PC-9 (cell line): ENCODE measurements at places on chromosomes 5 and 9.

GRCh38 chr9:33908749-33909148 lies 91.8 kb downstream of the UBE2R2 start:
- DNase-seq = no peak
- H3K4me1 ChIP-seq = no peaks in the 10 kb centered on the region
- no peak overlapping the region for H3K27ac ChIP-seq

DNA sequence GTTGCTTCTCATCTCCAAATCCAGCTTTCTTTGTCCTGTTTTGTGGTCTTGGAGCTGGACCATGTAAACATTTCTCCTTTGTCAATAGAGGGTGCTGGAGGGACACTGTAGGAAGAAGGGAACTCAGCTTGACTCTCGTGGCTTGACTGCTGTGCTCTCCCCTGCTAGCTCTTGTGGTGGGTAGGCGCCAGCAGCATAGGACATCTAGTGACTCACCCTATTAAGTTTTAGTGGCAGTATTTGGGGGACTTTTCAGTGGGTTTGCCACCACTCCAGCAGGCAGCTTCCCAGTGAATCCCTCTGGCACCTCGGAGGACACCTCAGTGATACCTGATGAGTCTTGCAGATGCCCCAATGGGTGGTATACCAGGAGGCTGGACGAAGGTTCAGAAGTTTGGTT lies 97.8 kb downstream of the TSSK1B start:
- no peaks in the 10 kb centered on the region for H3K36me3 ChIP-seq
- no peaks in the 10 kb centered on the region for H3K27me3 ChIP-seq
- H3K27ac ChIP-seq = no peak overlapping the region
- no peak overlapping the region for H3K4me3 ChIP-seq
- DNase-seq = peak; percentile 39

- H3K27ac ChIP-seq = no peak overlapping the region
- 0 out of 2 replicates have a peak, but pooled peaks cover 3% of the 10 kb centered on the region for H3K36me3 ChIP-seq
- H3K27me3 ChIP-seq = no peaks in the 10 kb centered on the region
- H3K4me1 ChIP-seq = no peaks in the 10 kb centered on the region
- no peak overlapping the region for H3K4me3 ChIP-seq
Observed at GRCh38 chr9:100111235-100111634, 12.2 kb downstream of the INVS start.

DNA sequence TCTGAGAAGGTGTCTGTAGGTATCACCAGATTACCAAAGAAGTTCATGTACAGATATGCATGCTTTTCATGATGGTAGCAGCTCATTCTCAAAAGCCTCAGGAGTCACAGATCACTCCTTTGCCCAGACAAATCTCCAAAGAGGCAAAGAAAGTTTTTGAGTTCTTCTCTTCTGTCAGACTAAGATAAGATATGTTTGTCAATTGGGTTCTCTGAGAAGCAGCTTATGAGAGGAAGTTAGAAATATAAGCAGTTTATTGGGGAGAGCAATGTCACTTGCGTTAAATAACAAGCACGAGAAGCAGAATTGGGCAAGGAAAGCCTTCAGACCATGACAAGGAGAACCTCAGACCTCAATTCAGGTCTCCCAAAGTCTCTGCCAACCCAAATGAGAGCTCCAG lies 219.2 kb upstream of the KLF4 start:
- no peak overlapping the region for H3K4me3 ChIP-seq
- no peak overlapping the region for H3K27ac ChIP-seq
- peaks cover 28% of the 10 kb centered on the region for H3K4me1 ChIP-seq
- H3K36me3 ChIP-seq = no peaks in the 10 kb centered on the region
- H3K27me3 ChIP-seq = no peaks in the 10 kb centered on the region
- no peak for DNase-seq

GRCh38 chr5:2015124-2015848 lies 132.6 kb upstream of the IRX4 start:
- H3K36me3 ChIP-seq = no peaks in the 10 kb centered on the region
- no peak overlapping the region for H3K4me3 ChIP-seq
- peaks cover 94% of the 10 kb centered on the region for H3K27me3 ChIP-seq
- no peak for DNase-seq
- no peaks in the 10 kb centered on the region for H3K4me1 ChIP-seq

DNA sequence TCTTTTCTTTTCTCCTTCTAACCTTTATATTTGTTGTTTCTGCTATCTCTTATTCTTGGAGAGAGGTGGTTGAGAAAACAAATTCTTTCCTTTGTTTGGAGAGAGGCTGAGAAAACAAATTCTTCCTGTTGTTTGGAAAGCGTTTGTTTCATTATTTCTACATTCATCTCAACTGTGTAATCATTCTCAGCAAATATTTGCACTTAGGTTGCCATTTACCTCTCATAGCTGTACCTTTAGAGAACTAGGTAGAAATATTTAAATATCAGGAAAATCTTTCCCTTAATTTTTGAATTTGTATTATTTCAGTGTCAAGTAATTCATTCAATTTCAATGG lies 1824.4 kb upstream of the CDH9 start:
- no peaks in the 10 kb centered on the region for H3K36me3 ChIP-seq
- no peaks in the 10 kb centered on the region for H3K27me3 ChIP-seq
- no peak overlapping the region for H3K4me3 ChIP-seq
- H3K4me1 ChIP-seq = no peaks in the 10 kb centered on the region
- H3K27ac ChIP-seq = no peak overlapping the region

DNA sequence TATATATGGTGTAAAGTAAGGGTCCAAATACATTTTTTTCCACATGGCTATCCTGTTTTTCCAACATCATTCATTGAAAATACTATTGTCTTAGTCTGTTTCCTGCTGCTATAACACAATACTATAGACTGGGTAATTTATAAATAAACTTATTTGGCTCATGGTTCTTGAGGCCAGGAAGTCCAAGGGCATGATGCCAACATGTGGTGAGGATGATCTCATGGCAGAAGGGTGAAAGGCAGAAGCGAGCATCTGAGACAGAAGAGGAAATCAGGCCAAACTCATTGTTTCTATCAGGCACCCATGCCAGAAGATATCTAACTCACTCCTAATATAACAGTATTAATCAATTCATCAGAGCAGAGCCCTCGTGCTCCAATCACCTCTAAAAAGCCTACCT lies 42.6 kb downstream of the ANKRD55 start:
- no peak for DNase-seq
- H3K36me3 ChIP-seq = no peaks in the 10 kb centered on the region
- H3K27ac ChIP-seq = no peak overlapping the region
- no peaks in the 10 kb centered on the region for H3K27me3 ChIP-seq
- no peak overlapping the region for H3K4me3 ChIP-seq

DNA sequence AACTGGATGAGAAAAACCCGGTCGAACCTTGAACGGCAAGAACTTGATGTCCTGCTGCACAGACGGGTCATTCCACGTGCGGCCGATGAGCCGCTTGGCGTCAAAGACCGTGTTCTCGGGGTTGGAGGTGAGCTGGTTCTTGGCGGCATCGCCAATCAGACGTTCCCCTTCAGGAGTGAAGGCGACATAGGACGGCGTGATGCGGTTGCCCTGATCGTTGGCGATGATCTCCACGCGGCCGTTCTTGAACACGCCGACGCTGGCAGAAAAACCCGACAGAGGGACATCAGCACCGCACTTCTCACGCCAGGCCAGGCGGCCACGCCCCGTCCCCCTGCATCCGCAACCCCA lies 519 bp downstream of the HSPA5 start:
- H3K27ac ChIP-seq = peak overlapping the region; percentile 88
- H3K4me3 ChIP-seq = peak overlapping the region; percentile 92
- H3K4me1 ChIP-seq = peaks cover 57% of the 10 kb centered on the region
- DNase-seq = no peak

GRCh38 chr5:2371419-2371710 lies 380.1 kb downstream of the IRX2 start:
- DNase-seq = no peak
- no peaks in the 10 kb centered on the region for H3K4me1 ChIP-seq
- no peaks in the 10 kb centered on the region for H3K36me3 ChIP-seq
- peaks cover 96% of the 10 kb centered on the region for H3K27me3 ChIP-seq

DNA sequence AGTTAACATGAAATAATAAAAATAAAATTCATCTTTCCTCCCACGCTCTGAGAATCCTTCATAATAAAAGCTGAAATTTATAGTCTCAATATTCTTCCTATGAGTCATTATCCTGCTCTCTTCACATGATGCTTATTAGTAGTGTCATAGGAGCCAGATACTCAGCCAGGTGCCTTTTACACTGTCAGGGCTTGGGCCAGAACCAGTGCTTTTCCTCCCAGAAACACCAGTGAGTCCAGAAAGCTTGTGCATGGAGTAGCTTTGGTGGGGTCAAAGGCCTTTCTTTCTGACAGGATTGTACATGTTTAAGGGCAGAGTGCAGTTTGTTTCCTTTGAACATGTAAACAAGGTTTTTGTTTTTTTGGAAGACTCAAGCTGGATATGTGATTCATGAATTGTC lies 6.8 kb downstream of the LSM11 start:
- H3K27me3 ChIP-seq = no peaks in the 10 kb centered on the region
- H3K4me3 ChIP-seq = no peak overlapping the region
- no peak for DNase-seq
- H3K36me3 ChIP-seq = no peaks in the 10 kb centered on the region

- peaks cover 9% of the 10 kb centered on the region; the same call in 1 of the 2 replicates for H3K36me3 ChIP-seq
- H3K27me3 ChIP-seq = no peaks in the 10 kb centered on the region
- no peak for DNase-seq
- peaks cover 3% of the 10 kb centered on the region for H3K4me1 ChIP-seq
Observed at GRCh38 chr9:131410044-131410491, 16.2 kb downstream of the PRRC2B start.

DNA sequence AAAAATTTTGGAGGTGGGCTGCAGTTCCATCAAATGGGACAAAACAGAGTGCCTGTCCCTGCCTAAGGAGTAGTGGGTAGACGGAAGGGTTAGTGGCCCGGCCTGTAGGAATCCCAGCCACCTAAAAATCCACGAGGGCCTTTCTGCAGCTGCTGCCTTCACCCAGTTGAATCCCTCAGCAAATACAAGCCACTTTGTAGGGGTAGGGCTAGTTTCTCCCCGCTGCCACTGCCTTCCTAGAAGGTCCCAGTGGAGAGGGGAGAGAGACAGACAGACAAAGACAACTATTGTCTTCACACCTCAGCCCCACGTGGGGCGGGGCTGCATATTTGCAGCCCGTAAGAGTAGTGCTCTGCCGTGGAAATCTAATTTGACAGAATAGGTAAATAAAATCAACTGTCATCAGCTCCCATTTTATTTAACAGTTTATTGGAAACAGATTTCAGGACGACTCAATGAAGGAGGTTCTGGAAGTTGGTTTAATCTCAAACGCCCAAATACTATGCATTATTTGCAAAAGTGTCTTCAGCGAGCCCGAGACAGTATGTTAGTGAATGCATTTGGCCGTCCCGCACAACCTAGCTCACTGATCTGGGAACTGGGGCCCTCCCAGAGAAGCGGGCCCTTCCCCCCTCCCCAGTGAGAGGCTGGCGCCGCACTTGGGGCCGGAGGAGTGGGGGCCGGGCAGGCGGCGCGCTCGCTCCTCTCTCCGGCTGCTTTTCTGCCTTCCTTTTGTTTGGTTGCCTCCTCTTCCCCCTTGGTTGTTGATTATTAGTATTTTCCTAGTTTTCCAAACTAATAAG lies 67.6 kb upstream of the TBCA start:
- no peaks in the 10 kb centered on the region for H3K27me3 ChIP-seq
- no peak overlapping the region for H3K27ac ChIP-seq
- no peak for DNase-seq

DNA sequence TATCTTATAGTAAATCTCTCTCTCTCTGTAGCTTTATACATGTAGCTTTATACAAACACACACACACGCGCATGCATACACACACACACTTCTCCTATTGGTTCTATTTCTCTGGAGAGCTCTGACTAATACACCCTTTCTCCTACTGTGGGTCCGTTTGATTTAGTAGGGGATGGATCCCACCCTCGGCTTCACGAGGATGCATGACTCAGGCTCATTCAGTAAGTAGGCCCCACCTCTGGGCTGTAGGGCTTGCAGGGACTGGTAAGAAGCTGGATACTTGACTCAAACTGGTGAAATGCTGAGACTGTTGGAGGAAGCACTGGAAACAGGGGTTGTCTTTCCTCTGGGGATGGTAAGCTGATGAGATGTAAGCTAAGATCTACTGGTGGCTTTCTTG lies 98.7 kb downstream of the SLC24A2 start:
- H3K27me3 ChIP-seq = no peaks in the 10 kb centered on the region
- H3K4me1 ChIP-seq = no peaks in the 10 kb centered on the region
- H3K27ac ChIP-seq = no peak overlapping the region
- H3K4me3 ChIP-seq = no peak overlapping the region

DNA sequence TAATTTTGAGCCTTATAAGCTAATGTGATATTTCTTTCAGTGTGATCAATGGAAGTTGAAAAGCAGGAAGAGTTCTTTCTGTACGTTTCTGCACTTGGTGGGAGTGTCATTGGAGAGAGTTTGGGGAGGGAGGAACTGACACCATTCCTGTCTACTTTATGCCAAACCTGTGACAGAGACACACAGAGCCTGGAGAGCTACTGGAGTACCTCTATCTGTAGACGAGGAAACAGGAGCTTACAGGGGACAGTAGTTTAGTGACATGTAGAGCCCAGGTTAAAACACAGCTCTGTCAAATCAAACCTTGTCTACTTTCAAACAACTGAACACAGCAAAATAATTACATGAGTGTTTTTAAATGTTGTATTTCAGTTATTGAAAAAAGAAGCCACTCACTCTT lies 103.6 kb downstream of the PDE4D start:
- H3K36me3 ChIP-seq = peaks cover 4% of the 10 kb centered on the region; the same call in 1 of the 2 replicates
- DNase-seq = no peak
- H3K4me3 ChIP-seq = no peak overlapping the region

DNA sequence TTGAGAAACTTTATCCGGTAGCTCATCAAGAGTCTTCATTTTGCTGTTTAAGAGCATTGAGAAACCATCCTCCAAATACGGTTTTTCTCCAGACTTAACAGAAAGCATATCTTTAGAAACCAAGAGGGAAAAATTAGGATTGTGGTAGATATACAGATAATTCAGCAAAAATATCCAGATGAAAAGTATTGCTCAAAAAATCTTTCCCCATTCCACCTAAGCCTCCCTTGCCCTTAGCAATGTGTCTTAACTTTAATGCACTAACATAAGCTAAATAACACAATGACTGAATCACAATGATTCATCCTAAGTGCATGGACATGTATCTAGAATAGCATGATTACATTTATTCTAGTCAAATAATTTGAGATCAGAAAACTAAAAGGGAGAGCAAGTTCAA lies 130.3 kb upstream of the TARS1 start:
- no peak overlapping the region for H3K27ac ChIP-seq
- H3K4me3 ChIP-seq = no peak overlapping the region
- H3K36me3 ChIP-seq = no peaks in the 10 kb centered on the region
- no peak for DNase-seq
- H3K4me1 ChIP-seq = peaks cover 11% of the 10 kb centered on the region

DNA sequence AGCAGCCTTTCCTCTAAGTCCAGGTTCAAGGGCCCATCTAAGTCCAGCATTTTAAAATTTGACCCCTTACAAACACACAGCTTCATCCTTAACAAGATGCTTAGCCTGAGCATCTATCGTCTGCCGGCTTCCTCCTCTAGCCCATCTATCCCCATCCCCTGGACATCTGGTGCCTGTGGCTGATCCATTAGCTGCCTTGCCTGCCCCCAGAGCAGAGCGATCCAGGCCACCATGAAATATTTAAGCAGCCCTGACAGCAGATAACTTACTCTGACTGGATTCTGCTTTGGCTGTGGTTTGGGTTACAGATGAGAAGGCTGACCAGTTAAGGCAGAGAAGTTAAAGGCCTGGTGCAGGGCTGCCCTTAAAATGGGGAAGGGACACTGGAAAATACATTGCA lies 30.9 kb upstream of the CPEB4 start:
- H3K4me1 ChIP-seq = peaks cover 62% of the 10 kb centered on the region
- H3K4me3 ChIP-seq = no peak overlapping the region
- no peak for DNase-seq

- peak; percentile 35 for DNase-seq
- peaks cover 18% of the 10 kb centered on the region for H3K4me1 ChIP-seq
- no peaks in the 10 kb centered on the region for H3K36me3 ChIP-seq
- H3K27ac ChIP-seq = peak overlapping the region; percentile 61
- no peaks in the 10 kb centered on the region for H3K27me3 ChIP-seq
- no peak overlapping the region for H3K4me3 ChIP-seq
Observed at GRCh38 chr5:160260006-160260775, 30.9 kb downstream of the FABP6 start.
